RPMI8226 (cell line): ENCODE measurements at places on chromosomes 6 and 20.

DNA sequence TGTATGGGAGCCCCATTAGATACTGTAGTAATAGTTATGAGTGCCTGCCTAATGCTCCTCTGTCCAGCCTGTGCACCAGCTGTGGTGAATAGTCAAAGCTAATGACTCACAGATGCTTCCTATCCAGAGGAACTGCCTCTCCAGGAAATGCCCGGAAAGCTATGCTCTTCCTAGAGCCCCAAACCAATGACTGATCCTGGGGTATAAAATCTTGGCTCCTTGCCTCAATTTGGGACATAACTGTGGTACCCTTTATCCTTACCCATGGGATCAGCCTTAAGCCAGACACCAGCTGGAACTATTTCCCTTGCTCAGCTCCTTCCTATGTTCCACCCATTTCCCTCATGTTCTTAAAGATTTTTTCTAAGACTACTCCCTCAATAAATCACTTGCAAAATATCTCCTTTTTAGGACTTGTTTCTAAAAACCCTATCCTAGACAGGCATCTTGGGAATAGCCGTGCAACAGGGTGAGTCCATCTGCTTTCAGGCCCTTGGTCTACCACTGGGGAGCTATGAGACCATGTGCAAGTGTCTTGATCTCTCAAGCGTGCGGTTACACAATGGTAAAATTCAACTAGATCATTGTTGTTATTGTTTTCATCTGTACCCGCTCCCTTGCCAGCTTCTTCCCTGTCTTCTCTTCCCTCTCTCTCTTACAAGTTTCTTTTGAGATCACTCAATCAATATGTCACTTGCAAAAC is 283.7 kb downstream of the BTBD3 start:
- no peak for DNase-seq

- no peak for DNase-seq
Measured at GRCh38 chr20:52972190-52972937, at the start of gene TSHZ2. TSS of gene TSHZ2 (plus strand) at chr20:52972358. CDS start at chr20:52973294, 936 bp downstream.

DNA sequence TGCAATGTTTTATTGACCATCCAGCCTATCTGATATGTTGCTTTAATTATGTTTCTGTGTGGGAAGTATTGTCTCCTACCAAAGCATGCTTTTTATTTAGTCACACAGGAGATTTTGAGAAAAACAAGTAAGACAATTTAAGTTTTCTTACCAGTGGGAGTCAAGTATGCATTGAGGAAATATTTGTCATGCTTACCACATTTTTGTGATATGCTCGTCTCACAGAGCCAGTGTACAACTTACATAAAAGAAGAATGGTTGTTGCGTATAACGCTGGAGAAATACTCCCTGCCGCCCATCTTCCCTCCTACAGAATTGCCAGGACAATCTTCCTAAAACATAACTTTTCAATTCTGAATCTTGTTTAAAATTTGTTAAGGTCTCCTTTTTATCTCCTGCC is 37.1 kb upstream of the FILIP1 start:
- DNase-seq: no peak

GRCh38 chr6:13729891-13730290 is 18.3 kb upstream of the RANBP9 start:
- DNase-seq: no peak

- DNase-seq: no peak
Measured at GRCh38 chr6:139289233-139289632, 2.6 kb downstream of the TXLNB start.

DNA sequence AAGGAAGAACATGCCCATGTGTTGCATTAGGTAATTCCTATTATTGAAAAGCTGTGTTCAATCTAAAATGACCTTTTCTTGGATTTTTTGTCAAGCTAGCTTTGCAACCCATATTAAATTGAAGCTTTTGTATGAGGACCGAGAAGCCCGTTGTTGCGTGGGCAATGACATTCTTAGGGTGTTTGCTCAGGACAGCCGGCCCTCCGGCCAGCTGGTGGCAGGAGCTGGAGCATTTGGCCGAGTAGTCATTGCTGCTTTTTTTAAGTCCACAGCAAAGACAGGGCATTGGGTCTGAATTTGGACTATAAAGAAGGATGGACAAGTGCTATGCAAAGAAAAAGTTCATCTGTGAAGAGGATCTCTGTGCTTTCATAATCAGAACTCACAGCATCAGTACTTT is 365.8 kb downstream of the SAMD5 start:
- no peak for DNase-seq

GRCh38 chr6:35173044-35173426 is 31.9 kb upstream of the TCP11 start:
- DNase-seq: no peak

- no peak for DNase-seq
Measured at GRCh38 chr6:150491131-150491810, 108.4 kb upstream of the PLEKHG1 start.
